ENCODE measurements at places on chromosomes 3 and 15.

GRCh38 chr3:184180165-184180564 is 5.5 kb downstream of the AP2M1 start:
- DNase-seq: no peak

- DNase-seq: no peak
These were observed 2.2 kb downstream of the STRA6 start for GRCh38 chr15:74200412-74200815.

DNA sequence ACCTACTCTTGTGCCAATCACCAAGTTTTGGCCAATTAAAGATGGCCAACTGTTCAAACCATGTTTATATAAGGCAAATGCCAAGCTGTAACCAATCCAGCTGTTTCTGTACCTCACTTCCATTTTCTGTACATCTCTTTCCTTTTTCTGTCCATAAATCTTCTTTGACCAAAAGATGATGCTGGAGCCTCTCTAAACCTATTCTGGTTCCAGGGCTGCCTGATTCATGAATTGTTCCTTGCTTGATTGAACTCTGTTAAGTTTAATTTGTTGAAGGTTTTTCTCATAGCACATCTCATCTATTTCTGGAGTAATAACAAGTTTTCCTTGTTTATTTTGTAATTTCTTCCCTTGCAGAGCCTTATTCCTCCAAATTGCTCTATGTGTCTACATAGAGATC is 115.3 kb upstream of the SMAD3 start:
- no peak for DNase-seq

GRCh38 chr3:187293516-187294430 is 2.2 kb upstream of the MASP1 start:
- DNase-seq: no peak

GRCh38 chr15:63605816-63606215 is 8.6 kb downstream of the FBXL22 start:
- DNase-seq: no peak

DNA sequence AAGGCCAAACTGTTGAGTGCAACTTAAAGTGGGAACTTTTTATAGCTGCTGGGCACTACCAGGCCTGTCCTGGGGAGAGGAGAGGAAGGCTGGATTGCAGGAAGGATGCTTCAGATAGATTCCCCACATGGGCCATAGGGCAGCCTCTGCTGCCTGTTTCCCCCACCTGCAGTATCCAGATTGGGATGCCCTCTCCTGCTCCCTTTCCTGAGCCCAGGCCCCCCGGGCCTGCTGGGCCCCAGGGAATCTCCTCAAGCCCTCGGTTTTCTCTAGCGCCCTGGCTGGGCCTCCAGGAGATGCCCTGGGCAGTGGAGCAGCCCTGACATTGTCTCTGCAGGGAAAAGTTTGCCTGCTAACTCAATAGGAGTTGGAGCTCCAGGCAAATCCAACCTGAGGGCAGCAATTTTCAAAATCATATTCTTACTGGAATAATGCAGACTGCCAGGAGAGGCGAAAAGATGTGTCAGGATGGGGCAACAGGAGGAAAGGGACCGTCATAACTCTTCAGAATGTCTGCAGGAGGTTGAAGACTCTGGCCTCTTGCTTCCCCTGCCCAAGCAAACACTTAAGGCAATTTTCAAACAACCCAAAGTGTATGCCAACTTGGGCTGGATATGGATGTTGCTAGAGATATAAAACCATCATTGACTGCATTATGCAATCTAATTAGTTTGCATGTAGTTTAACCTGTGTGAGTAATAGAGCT is 4.4 kb downstream of the NR2F2 start:
- DNase-seq: no peak

DNA sequence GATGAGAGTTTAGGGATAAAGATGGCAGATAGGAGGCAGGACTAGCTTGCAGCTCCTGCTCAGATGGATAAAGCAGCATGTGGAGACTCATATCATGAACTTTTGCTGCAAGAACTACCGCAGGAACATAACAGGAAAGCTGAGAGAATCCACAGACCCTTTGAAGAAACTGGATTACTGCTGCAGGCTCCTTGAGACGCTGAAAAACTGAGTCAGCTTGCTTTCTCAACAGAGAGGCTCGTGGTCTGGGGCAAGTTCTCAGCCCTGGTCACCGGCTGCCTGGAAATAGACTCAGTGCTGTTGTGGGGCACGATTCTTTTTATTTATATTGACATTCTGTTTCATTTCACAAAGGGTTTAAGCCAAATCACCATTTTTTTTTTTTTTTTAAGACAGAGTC is 28.8 kb upstream of the TRIM59 start:
- no peak for DNase-seq
